ENCODE measurements at places on chromosomes 1 and 21.

DNA sequence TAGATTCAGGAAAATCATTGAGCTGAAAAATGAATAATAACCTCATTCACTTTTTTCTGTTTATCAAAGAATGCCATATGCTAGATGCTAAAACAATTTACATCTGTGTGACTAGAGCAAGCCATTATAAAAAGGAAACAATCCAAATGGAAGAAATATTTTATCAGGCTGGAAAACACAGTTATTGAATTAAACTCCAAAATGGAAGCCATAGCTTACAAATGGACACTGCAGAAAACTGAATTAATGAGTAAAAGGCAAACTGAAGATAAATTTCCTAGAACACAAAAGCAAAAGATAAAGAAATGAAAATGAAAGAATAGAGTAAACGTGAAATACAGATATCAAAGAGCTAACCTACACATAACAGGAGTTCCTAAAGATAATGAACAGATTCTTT lies 33.1 kb upstream of the IL10 start:
- no peak overlapping the region for H3K4me3 ChIP-seq
- H3K27me3 ChIP-seq = no peaks in the 10 kb centered on the region
- H3K27ac ChIP-seq = no peak overlapping the region

DNA sequence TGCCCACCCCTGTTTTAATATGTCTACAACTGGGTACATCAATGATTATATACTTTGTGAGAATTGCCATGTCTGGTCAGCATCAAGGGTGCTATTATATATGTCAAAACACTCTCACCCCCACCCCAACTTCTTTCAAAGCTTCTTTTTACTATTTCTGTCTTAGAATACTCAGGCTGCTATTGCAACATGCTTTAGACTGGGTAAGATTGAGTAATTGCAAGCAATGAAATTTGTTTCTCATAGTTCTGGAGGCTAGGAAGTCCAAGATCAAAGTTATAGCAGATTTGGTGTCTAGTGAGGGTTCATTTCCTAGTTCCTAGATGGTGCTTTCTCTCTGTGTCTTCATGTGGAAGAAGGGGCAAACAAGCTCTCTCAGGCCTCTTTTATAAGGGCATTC lies 100.5 kb upstream of the KCNK1 start:
- H3K4me1 ChIP-seq = no peaks in the 10 kb centered on the region
- no peak overlapping the region for H3K27ac ChIP-seq
- no peak overlapping the region for H3K4me3 ChIP-seq
- DNase-seq = no peak
- no peaks in the 10 kb centered on the region for H3K36me3 ChIP-seq
- peaks cover 4% of the 10 kb centered on the region for H3K27me3 ChIP-seq

- H3K27me3 ChIP-seq = no peaks in the 10 kb centered on the region
- H3K4me3 ChIP-seq = no peak overlapping the region
- H3K27ac ChIP-seq = no peak overlapping the region
- no peaks in the 10 kb centered on the region for H3K4me1 ChIP-seq
Measured at GRCh38 chr1:1759456-1760344, 18.6 kb downstream of the NADK start.

- no peak overlapping the region for H3K27ac ChIP-seq
- H3K27me3 ChIP-seq = no peaks in the 10 kb centered on the region
- no peaks in the 10 kb centered on the region for H3K36me3 ChIP-seq
- H3K4me1 ChIP-seq = no peaks in the 10 kb centered on the region
Measured at GRCh38 chr1:177597393-177597792, 372.5 kb downstream of the SEC16B start.

DNA sequence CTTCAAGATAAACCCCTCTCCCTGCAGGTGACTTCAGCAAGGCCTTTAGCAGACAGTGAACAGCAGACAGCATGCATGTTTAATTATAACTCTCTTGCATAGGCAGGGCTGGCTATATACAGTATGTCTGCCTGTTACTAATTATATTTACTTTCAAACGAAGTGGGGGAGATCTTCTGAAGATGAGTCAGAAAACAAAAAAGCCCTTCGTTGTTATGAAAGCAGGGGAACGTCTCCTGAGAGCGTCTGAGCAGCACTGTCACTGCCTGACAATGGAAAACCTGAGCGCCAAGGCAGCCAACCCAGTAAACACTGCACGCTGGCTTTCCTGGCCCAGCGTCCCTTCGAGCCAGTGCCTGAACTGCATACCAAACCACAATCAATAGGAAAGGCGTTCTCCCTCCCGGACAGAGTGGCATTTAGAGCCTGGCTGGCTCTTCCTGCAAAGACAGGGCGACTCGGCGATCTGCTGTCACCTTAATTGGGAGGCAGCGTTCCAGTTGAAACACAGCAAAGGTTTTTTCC lies 54.1 kb downstream of the TOMM20 start:
- H3K27me3 ChIP-seq = no peaks in the 10 kb centered on the region
- peak; percentile 48 for DNase-seq
- no peaks in the 10 kb centered on the region for H3K36me3 ChIP-seq
- H3K4me1 ChIP-seq = peaks cover 37% of the 10 kb centered on the region

GRCh38 chr1:62309906-62310305 lies 9.3 kb downstream of the KANK4 start:
- H3K27ac ChIP-seq = no peak overlapping the region
- peaks cover 16% of the 10 kb centered on the region for H3K27me3 ChIP-seq
- DNase-seq = no peak
- no peaks in the 10 kb centered on the region for H3K4me1 ChIP-seq
- H3K4me3 ChIP-seq = no peak overlapping the region
